Glutamatergic neuron (in vitro differentiated cells): ENCODE measurements at places on chromosomes 7 and 10. TPM values are rescaled to one million over a fixed set of nuclear protein-coding genes. Genes with fewer than 3 reads are reported as not detected.

- no peak for DNase-seq
These were observed 1144.1 kb downstream of the GATA3 start for GRCh38 chr10:9198611-9199010.

DNA sequence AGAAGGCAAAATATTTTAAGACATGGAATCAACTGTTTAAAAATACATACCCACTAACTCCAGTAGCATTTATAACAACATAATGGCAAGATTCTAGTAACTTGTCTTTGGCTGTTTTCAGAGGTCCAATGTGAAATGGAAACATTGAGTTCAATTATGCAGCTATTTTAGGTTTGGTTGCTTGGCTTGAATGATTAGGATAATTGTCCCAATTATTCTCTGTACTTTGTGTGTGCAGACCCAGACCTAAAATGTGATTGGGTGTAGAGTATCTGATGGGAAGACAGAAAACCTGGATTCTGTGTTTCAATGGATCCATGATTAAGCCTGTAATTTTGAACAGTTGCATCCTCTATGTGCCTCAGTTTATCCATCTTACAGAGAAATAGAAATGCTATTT lies 392.7 kb upstream of the NFE2L3 start:
- no peak for DNase-seq

DNA sequence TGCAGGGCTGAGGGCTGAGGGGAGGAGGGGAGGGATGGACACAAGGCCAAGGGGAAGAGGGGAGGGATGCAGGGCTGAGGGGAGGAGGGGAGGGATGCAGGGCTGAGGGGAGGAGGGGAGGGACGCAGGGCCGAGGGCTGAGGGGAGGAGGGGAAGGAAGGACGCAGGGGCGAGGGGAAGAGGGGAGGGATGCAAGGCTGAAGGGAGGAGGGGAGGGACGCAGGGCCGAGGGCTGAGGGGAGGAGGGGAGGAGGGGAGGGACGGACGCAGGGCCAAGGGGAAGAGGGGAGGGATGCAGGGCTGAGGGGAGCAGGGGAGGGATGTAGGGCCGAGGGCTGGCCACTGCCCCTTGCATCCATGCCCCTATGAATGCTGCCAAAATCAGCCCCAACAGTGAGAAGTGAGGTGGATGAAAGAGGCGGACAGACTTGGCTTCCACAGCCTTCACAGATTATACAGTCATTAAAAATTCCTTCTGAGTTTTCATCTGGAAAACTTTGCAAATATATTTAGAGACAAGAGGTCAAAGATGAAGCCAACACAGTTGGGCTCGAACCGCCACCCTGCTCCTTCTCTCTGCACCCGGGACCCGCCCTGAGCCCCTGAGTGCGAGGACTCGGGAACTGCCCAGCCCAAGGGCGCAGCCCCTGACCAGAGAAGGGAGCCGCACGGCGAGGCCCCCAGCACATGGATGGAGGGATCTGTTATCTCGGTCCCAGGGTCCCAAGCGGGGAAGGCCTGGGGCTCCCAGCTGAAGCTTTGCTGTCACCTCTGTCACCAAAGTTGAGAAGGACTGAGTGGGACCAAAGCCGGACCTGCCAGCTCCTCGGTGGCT lies 65.8 kb downstream of the DIP2C start:
- DNase-seq = no peak

- no peak for DNase-seq
These were observed 27.0 kb downstream of the AUTS2 start for GRCh38 chr7:69625238-69625637.

- DNase-seq = no peak
These were observed 28.7 kb downstream of the ICA1 start for GRCh38 chr7:8232999-8233847.

Gene PGAM2
- total RNA-seq = 13.3 TPM

- no peak for DNase-seq
These were observed 10.4 kb upstream of the LMBR1 start for GRCh38 chr7:156903232-156903909.

- no peak for DNase-seq
These were observed 101.8 kb upstream of the WAC start for GRCh38 chr10:28431139-28431538.

DNA sequence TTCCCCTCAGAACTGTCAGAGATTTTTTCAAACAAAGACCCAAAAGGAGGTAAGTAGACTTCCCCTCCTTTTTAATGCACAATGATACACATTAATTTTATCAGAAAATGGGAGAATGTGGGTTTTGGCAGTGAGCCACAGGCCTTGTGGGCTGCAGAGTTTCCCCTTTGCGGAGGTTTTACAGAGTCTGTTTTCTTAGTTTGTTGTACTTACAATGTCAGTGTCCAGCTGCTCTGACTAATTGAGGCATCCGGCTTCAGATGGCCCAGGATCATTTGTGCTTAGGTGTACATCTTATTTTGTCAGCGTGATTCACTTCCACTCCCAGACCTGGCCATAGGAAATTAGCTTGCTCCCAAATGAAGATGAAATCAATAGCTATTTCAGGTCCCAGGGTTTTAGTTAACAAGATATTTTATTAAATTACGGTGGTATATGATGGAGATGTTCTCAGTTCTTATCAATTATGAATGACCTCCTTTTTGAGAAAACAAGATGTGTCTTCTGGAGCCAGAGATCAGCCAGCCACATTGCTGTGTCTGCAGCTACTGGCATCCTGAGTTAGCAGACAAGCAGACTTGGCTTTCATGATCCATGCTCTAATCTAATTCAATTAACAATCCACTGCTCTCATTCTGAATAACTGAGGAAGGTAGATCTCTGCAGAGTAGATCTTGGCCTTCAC lies 1086.6 kb upstream of the SORCS1 start:
- DNase-seq = no peak

DNA sequence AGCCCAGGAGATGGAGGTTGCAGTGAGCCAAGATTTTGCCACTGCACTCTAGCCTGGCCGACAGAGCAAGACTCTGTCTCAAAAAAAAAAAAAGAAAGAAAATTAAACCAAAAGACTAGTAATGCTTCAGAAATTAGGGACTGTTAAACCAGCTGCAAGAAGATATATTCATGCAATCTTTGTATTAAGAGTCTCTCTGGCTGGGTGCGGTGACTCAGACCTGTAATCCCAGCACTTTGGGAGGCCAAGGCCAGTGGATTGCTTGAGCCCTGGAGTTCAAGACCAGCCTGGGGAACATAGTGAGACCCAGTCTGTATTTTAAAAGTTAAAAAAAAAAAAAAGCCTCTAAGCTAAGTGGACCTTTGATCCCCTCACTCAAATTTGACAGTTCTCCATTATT lies 2.5 kb upstream of the HNRNPF start:
- no peak for DNase-seq

GRCh38 chr10:132420469-132420980 lies 23.5 kb downstream of the PWWP2B start:
- no peak for DNase-seq

Gene ZP3
- total RNA-seq = 3.4 TPM

DNA sequence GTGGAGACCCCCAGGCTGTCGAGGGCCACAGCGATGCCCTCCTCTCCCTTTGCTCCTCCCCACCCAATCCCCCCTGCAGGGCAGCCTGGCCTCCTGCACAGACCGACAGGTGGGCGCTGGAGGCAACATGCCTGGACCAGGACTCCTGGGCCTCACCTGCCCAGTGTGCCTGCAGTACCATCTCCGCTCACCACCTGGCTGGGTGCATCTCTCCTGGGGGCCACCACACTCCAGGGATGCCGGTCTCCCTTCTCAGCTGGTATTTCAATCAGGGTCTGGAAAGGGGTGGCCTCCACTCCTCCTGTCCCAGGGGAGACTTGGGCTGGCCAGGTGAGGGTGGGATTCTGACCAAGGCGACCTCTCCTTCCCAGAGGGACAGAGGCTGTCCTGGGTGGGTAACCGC lies 17.2 kb upstream of the CFAP46 start:
- DNase-seq = no peak

GRCh38 chr7:50662996-50663395 lies 97.8 kb upstream of the DDC start:
- DNase-seq = no peak
